ENCODE measurements at places on chromosomes 16 and 17.

GRCh38 chr17:53942436-53942835, 119.7 kb downstream of the KIF2B start:
- DNase-seq: no peak

- DNase-seq: no peak
Measured at GRCh38 chr16:59391617-59392364, 657.7 kb upstream of the GOT2 start.

DNA sequence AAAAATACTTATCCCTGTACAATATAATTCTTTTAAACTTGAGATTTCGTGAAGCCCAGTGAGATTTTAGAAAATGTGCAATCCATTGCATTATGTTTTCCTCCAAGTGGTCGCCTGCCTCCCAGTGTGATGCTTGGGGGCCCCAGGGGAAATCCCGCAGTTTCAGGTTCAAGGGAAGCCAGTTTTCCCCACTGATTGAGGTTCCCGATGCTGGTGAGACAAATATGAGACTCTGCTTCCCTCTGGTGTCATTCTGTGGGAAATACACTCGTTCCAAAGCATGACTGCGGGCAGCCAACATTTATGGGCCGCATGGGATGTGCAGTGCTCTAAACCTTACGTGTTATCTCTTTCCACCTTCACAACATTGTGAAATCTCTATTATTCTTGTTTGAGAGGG, 200.8 kb downstream of the PRKCB start:
- no peak for DNase-seq

GRCh38 chr16:60763869-60764268, 1272.4 kb downstream of the CDH8 start:
- DNase-seq: no peak

DNA sequence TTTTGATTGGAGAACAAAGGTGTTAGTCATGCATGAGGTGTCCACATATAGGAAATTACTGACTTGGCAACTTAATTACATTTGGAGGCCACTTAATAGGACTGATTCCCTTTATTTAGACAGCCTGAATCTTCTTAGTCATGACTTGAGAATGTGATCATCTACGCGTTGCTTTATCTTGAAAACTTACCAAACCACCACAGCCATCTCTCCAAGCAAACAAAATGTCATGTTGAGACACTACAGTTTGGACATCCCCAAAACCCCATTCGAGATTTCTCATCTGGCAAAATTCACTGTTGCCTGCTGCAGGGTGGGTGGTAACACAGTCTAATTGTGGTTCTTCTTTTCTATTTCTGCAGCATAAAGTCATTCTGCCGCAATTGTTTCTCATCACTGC, 176.5 kb upstream of the CDH5 start:
- no peak for DNase-seq

DNA sequence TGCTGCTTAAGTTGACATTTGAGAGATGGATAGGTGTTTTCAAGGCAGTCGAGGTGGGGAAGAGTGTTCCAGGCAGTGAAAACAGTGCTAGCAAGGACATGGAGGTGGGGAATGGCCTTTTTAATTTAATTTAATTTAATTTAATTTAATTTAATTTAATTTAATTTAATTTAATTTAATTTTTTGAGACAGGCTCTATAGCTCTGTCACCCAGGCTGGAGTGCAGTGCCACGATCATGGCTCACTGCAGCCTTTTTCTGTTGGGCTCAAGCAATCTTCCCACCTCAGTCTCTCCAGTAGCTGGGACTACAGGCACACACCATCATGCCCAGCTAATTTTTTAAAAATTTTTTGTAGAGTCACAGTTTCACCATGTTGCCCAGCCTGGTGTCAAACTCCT, 32.2 kb upstream of the CACNG4 start:
- no peak for DNase-seq

GRCh38 chr17:3602499-3602898, 6.7 kb downstream of the TRPV1 start:
- DNase-seq: no peak

- DNase-seq: no peak
Measured at GRCh38 chr17:35315283-35315682, 58.1 kb downstream of the SLFN11 start.

GRCh38 chr17:73071066-73071999, 21.2 kb downstream of the SLC39A11 start:
- no peak for DNase-seq

GRCh38 chr16:84357191-84357651, 11.1 kb upstream of the ATP2C2 start:
- DNase-seq: no peak

DNA sequence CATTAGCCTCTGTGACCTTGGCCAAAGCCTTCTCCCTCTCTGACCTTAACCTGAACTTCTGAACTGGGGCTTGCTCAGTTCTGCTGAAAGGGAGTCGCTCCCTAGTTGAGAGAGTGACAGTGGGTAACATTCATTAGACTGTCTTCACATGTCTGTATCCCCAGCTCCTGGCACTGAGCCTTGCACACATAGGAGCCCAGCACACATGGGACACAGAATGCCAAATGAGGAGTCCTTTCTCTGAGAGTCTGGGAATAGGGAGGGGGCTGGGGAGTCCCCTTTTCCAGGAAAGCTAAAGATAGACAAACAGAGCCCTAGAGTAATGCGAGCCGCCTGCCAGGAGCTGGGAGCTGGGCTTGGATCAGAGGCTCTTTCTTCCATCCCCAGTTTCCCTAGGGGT, 2.5 kb downstream of the TAC4 start:
- DNase-seq: no peak

- DNase-seq: no peak
Measured at GRCh38 chr16:30007378-30007895, 3.4 kb downstream of the DOC2A start.

- DNase-seq: no peak
Measured at GRCh38 chr17:43444223-43445008, 39.4 kb upstream of the DHX8 start.

GRCh38 chr17:82647593-82648164, 565 bp downstream of the WDR45B start:
- DNase-seq: peak; percentile 82

GRCh38 chr16:74279805-74280204, 16.8 kb upstream of the PSMD7 start:
- DNase-seq: no peak

DNA sequence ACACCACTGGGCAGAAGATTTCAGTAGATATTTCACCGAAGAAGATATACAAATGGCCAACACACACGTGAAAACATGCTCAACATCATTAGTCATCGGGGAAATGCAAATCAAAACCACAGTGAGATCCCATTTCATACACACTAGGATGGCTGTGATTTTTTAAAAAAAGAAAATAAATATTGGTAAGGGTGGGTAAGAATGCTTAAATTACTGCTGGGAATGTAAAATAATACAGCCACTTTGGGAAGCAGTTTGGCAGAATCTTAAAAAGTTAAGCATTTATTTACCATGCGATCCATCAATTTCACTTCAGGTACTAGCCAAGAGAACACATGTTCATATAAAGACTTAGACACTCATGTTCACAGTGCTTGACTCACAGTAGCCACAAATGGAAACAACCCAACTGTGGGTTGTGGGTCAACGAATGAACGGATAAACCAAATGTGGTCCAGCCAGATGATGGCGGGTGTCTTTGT, 6.5 kb upstream of the C16orf74 start:
- no peak for DNase-seq

DNA sequence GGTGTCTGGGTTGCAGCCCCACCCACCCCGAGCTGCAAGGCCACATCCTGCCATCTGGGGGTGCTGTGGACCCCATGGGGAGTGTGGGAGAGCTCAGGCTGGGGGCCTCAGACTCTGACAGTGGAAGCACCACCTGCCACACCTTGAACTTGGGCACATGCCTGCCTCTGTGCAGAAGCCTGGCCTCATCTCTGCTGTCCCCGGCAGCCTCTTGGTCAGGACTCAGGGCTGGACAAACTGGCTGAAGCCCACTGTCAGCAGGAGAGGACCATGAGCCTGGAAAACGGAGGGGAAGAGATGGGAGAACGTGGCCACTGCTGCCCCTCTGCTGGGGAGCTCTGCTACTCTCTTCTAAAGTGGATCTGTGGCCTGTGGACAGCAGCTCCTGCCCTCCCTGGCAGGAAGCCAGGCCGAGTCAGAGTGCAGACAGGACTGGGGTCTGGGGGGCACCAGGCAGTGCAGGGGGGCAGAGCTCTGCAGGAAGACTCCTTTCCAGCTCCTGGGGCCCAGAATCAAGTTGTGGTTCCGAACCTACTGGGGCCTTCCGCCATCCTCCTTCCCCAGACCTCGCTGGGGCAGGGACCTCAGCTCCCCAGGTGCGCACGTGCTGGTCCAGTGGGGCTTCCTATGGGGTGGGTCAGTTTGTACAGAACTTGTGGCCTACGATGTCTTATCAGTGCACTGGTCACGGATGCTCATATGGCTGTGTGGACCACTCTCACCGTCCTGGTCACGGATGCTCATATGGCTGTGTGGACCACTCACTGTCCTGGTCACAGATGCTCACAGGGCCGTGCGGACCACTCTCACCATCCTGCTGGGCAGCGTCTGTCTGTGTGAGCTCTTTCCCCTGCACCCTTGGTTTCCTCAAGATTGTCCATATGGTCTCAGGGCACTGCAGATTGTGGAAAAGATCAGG, 207.7 kb downstream of the LAT start:
- peak; percentile 73 for DNase-seq

GRCh38 chr17:34365340-34365739, 2.3 kb upstream of the CCL1 start:
- no peak for DNase-seq

DNA sequence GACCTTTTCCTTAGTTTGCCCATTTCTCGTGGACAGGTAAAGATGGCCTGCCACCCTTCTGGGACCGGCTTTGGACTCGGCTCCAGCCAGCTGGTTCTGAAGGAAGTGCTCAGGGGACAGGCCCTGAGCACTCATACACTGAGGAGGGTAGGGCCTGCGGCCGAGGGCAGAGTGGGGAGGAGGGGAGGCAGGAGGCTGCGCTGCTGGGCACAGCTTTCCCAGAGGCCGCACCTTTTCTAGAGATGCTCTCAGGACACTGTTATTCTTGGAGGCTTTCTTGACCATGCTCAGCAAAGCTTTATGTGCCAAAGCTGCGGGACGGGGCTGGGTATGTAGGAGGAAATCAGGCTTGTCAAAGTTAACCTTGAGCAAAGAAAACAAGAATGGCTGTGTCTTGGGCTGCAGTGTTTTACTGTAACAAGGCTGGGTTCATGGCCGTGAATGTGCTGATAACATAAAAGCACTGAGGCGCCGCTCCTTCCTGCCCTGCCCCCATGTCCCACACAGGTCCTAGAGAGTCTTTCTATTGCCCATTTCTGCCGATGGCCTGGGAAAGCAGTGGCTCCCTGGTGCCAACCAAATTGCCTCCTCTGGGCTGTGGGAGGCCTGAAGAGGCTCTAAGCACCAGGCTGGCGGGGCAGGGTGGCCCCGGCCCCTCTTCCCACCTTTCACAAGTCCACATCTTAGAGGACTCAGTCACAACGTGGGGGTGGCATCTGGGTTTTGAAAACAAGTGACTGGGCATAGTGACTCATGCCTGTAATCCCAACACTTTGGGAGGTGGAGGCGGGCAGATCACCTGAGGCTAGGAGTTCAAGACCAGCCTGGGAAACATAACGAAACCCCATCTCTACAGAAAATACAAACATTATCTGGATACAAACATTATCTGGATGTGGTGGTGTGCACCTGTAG, 22.3 kb upstream of the TIMP2 start:
- no peak for DNase-seq

GRCh38 chr16:83482545-83483162, 325.1 kb upstream of the HSBP1 start:
- DNase-seq: no peak

- no peak for DNase-seq
Measured at GRCh38 chr17:65156835-65157565, 19.8 kb downstream of the RGS9 start.

DNA sequence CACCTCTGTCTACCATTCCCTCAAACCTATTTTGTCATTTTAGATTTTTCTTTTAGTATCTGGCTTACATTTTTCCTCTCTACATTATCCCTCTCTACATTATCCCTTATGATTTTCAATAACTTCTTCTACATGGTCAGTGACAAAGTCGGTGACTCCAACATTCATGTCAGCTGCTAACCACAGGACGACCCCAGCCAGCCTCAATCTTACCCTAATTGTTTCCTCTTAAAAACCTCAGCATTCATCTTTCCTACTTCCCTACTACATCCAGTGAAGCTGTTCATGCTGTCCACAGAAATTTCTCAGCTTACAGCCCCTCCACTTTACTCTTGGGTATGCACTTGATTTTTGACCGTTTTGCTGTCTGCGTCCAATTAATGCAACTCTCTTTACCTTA, 8.3 kb downstream of the MYH10 start:
- DNase-seq: no peak

GRCh38 chr17:37037590-37038155, 88.9 kb downstream of the AATF start:
- no peak for DNase-seq

GRCh38 chr17:41492351-41492750, 2.6 kb upstream of the KRT36 start:
- no peak for DNase-seq

DNA sequence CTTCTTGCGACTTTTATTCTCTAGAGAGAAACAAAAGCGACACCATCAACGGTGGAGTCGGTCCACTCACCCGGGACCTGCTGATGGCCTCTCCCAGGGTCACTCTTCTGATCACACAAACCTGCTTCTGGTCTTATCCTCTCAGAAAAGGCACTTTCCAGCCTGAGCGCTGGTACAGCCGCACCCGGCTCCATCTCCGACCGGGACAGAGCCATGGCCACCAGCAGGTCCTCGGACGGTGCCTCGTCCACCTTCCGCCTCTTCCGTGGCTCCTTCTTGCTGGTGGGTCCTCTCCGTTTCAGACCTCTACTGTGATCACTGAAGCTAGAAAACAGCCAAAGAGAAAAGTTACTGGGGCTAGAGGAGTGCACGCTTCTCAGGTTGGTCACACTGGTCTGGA, 13.7 kb downstream of the SLX4 start:
- DNase-seq: no peak

DNA sequence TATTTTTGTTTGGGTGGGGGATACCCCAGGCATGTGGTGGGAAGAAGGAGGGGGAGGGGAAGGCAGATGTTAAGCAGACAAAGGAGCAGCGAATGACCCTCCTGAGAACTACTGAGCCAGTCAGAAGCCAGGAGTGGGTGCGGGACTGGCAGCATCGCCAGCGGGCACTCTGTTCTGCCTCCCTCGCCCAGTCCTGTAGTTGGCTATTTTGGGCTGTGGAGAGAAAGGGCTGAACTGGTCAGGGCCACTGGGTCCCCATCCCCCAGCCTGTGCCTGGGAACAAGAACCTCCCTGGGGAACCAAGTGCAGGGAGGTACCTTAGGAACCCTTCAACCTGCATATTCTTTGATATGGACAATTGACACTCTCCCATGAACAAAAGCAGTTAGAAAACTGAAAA, 6.4 kb downstream of the LRRC3C start:
- no peak for DNase-seq

DNA sequence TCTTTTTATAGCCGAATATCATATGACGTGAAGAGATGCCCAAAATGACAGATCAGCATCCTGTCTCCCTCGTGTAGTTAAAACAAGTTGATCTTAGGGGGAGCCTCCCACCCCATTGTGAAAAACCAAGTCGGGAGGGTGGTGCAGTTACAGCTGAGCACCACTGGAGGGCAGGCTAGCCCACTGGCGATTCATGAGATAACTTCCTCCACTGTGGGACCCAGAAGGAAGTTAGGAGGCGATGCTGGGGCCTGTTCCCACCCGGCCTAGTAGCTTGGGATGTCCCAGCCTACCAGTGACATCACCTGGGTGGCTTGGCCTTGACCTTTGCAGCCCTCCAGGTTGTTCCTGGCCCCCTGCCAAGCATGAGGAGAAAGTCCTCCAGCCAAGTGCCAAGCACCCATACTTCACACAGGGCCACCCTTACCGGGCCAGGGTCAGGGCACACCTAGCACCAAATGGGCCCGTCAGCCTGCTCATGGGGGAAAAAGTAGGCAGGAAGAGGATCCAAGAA, 8.1 kb upstream of the CPNE2 start:
- DNase-seq: peak; percentile 85

- no peak for DNase-seq
Measured at GRCh38 chr17:42928714-42929496, 28.3 kb downstream of the G6PC1 start.

All from suprapubic skin (tissue), 4 donors.